ENCODE measurements at places on chromosomes 3 and 15.
A peak's percentile ranks its signal among the peaks of the same experiment; 100 is the strongest.

DNA sequence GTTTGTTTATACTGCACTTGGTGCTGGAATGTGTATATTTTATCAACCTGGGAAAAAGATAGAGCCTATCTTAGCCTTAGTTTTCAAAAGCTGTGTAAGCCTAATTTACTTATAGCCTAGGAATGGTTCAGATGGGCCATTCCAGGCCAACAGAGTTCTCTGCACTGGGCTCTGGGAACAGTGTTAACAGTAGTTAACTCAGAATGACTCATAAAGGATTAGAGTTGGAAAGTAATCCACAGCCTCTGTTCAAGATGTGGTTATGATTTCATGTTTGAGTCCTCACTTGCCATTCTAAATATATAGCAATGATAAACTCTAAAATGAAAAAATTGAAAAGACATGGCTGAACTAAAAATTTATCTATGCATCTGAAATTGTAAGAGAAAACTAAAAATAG, 22.6 kb upstream of the PEX5L start:
- no peaks in the 10 kb centered on the region for H3K36me3 ChIP-seq
- no peak overlapping the region for H3K27ac ChIP-seq
- no peaks in the 10 kb centered on the region for H3K4me1 ChIP-seq
- no peak overlapping the region for H3K4me3 ChIP-seq
- H3K27me3 ChIP-seq: no peaks in the 10 kb centered on the region

GRCh38 chr3:31661993-31662670, 129.4 kb downstream of the STT3B start:
- no peak overlapping the region for H3K27ac ChIP-seq
- H3K4me1 ChIP-seq: no peaks in the 10 kb centered on the region
- H3K27me3 ChIP-seq: no peaks in the 10 kb centered on the region
- H3K36me3 ChIP-seq: peaks cover 1% of the 10 kb centered on the region
- no peak for DNase-seq
- H3K4me3 ChIP-seq: no peak overlapping the region

- no peak overlapping the region for H3K27ac ChIP-seq
- no peaks in the 10 kb centered on the region for H3K4me1 ChIP-seq
- no peak for DNase-seq
- H3K36me3 ChIP-seq: no peaks in the 10 kb centered on the region
These were observed 354.1 kb downstream of the ROBO2 start for GRCh38 chr3:77394046-77394445.

GRCh38 chr3:140752499-140752898, 74.6 kb downstream of the TRIM42 start:
- H3K4me1 ChIP-seq: no peaks in the 10 kb centered on the region
- no peak for DNase-seq
- H3K4me3 ChIP-seq: no peak overlapping the region
- H3K27me3 ChIP-seq: no peaks in the 10 kb centered on the region

GRCh38 chr3:65020281-65021160, 332.7 kb upstream of the ADAMTS9 start:
- peak overlapping the region; percentile 67 for H3K27ac ChIP-seq
- H3K36me3 ChIP-seq: no peaks in the 10 kb centered on the region
- no peak for DNase-seq
- H3K4me1 ChIP-seq: peaks cover 41% of the 10 kb centered on the region

- no peak for DNase-seq
- H3K27ac ChIP-seq: no peak within 1 kb of the TSS
- no peaks in the 10 kb centered on the region for H3K27me3 ChIP-seq
- no peak within 1 kb of the TSS for H3K4me3 ChIP-seq
These were observed at the start of gene HAPLN3 for GRCh38 chr15:88894819-88895767. HAPLN3 (minus strand) TSS chr15:88895544; CDS start chr15:88887298, 8,246 bp downstream.

- no peaks in the 10 kb centered on the region for H3K27me3 ChIP-seq
- DNase-seq: no peak
- no peak overlapping the region for H3K4me3 ChIP-seq
These were observed 911 bp downstream of the APBA2 start for GRCh38 chr15:28886431-28887338.

DNA sequence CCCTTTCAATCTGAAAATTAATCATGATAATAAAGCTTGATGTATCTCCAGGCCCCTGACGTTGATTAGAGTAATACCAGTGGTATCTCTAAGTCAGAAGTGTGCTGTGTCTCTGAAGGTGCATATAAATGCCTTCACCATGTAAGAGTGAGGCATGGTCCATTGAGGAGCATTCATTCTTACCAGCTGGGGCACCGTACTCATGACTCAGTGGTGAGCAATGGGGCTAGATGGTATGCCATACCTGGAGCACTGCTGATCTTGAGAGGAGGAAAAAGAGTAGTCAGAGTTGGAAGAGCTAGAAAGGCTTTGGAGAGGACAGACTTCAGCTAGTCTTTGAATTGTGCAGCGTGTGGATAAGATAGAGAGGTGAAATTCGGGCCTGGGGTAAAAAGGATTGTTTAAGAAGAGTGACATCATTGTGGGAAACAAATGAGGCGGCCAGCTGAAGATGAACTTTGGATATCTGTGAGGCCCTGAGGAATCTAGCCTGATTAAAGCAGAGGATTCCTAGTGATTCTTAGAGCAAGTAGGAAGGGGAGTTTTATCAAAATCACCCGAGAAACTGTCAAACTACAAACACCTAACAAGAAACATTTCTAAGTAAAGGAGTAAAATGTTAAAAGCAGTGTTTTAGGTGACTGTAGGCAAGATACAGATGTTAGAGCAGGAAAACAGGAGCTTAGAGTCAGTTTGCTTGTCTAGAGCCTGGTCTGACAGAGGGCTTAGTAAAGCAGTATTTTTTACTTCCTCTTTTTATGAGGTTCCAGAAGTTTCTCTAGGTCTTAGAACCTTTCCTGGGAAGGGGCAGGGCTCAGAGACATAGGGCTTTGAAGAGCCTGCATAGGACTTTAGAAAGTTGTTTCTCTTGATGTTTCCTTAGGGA, 13.6 kb downstream of the TMOD3 start:
- H3K4me3 ChIP-seq: no peak overlapping the region
- H3K27me3 ChIP-seq: no peaks in the 10 kb centered on the region

DNA sequence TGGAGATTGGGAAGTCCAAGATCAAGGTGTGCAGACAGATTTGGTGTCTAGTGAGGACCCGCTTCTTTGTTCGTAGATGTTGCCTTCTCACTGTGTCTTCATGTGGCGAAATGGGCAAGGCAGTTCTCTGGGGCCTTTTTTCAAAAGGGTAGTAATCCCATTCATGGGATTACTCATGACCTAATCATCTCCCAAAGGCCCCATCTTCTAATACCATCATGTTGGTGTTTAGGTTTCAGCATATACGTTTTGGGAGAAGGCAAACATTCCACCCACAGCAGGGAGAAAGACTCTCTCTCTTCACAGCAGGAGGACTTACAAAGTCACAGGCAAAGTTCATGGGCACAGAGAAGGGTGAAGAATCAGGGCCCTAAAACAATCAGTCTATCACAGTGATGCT, 252.1 kb downstream of the RPLP1 start:
- H3K36me3 ChIP-seq: no peaks in the 10 kb centered on the region
- H3K27ac ChIP-seq: no peak overlapping the region
- H3K4me1 ChIP-seq: no peaks in the 10 kb centered on the region
- DNase-seq: no peak

DNA sequence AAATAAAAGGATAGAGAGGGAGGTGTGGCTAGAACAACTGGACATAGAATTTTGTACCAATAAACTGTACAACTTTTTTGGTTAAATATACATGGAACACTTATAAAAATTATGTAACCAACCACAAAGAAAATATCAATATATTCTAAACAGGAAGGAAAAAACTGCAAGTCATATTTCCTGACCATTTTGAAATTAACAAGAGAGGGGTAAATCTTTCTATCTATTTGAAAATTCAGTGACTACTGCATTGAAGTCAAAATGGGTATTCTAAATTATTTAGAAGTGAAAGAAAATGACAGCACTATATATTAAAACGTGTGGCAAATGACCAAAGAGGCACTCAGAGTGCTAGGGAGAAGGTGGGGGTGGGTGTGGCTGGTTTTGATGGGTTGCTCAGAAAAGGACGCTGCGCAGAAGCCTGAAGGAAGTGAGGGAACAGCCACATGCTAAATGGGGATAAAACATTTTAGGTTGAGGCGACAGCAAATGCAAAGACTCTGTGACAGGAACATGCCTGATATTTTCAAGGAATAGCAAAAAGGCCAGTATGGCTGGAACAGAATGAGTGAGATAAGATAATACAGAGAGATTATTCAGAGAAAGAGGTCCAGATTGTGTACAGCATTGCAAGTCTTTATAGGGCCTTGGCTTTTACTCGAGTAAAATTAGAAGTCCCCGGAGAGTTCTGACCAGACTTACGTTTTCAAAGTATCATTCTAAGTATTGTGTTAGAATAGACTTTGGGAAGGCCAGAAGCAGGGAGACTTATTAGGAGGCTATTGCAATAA, 41.1 kb downstream of the ERICH6 start:
- no peak overlapping the region for H3K27ac ChIP-seq
- no peaks in the 10 kb centered on the region for H3K4me1 ChIP-seq
- H3K36me3 ChIP-seq: no peaks in the 10 kb centered on the region
